Left ventricle myocardium inferior (tissue), 1 donor: ENCODE measurements at places on chromosomes 3 and 15.

DNA sequence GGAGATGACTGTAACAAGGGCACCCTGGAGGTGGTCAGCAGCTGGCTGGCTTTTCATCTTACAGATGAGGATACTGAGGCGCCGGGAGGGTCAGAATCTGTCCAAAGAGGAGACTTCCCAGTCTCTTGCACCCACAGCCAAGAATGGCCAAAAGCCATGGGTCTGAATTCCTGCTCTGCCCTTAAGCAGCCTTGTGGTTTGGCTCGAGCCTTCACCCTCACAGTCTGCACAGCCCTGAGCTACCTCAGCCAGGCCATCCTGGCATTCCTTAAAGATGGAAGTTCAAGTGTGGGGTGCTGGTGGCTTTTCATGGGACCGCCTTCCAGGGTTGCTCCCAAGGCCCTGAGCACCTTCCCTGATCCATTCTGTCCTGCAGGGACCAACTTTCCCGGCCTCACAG lies 59.2 kb downstream of the CACNA2D2 start:
- DNase-seq = no peak

- no peak for DNase-seq
Observed at GRCh38 chr3:194945508-194945907, 259.8 kb downstream of the FAM43A start.

DNA sequence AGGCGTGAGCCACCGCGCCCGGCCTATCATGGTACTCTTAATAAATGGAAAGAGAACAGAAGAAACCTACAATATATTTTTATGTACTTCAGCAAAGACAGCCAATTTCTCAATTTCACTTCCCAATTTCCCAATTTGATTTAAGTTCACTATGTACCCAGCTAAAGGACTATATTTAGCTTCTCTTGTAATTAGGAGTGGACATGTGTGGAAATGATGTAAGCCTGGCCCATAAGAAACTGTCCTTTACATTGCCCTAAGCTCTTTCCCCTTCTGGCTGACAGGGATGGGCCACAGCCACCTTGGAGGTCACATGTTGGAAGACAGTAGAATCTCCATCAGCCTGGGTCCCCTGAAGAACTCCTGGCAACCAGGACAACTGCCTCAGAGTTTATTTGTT lies 6.2 kb downstream of the TMEM39A start:
- DNase-seq = no peak

- no peak for DNase-seq
Observed at GRCh38 chr3:111315930-111316587, 225.9 kb upstream of the CD96 start.

DNA sequence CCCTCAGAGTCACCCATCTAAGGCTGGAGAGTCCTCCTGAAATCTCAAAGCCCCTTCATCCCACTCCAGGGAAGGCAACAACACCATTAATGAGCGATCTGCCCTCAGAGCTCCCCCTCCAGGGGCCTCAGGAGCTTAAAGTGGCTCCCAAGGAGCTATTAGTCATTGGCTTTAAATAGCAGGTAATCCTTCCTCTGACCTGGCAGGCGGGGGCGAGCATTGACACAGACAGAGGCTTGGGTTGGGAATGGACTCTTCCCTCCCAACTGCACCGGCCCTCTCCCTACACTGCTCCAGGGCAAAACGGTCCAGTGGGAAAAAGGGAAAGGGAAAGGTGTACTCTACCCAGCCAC lies 1.4 kb downstream of the MFGE8 start:
- DNase-seq = peak; percentile 45

DNA sequence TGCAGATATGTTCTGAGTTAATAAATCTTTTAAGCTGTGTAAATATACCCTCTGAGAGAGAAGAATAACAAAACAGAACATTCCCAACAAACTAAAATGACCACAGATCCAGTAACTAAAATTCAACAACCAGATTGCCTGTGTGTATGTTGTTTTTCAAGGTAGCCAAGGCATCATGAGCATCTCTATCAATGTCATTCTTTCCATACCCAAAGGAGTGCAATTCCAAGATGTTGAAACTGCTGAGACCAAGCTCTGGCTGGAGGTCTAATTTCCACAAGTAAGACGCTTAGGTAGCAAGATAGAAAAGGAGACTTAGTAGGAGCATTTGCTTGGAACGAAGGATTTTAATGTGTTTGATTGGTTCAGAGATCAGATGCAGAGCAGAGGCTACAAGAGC lies 276.3 kb downstream of the RBMS3 start:
- DNase-seq = no peak

- no peak for DNase-seq
Observed at GRCh38 chr3:101252307-101252706, 68.1 kb downstream of the IMPG2 start.

DNA sequence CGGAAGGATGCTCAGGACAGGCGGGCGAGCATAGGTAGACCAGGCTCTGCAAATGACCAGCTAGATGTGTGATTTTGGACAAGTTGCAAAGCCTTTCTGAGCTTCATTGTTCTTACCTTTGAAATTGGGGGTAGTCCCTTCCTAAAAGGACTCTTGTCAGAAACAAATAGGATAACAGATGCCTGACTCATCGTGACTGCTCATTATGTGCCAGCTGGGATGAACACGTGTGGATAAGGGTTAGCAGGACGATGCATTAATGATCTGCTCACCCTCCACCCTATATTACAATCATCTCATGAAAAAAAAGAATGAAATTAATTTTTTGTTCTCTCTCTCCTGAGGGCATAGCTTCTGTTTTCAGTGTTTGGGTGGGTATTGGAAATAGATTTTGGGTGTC lies 223.4 kb downstream of the NR2F2 start:
- no peak for DNase-seq

GRCh38 chr15:63082366-63082765 lies 39.3 kb upstream of the LACTB start:
- no peak for DNase-seq

DNA sequence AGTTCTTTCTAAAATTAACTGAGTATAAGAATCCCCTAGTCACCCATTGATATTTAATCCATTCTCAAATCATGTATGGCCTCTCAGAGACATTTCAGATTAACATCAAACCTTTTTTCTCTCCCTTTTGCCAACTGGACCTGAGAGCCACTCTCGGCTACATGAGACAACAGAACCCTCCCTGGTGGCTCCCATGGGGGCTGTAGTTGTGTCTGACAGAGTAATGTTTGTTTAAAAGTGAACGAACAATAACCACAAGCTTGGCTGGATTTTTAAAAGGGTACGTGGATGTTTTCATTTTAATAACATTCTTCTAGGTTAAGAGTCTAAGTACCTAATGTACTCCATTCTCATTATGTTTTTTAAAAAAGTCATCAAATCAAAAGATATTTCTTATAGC lies 37.1 kb downstream of the P3H2 start:
- no peak for DNase-seq

DNA sequence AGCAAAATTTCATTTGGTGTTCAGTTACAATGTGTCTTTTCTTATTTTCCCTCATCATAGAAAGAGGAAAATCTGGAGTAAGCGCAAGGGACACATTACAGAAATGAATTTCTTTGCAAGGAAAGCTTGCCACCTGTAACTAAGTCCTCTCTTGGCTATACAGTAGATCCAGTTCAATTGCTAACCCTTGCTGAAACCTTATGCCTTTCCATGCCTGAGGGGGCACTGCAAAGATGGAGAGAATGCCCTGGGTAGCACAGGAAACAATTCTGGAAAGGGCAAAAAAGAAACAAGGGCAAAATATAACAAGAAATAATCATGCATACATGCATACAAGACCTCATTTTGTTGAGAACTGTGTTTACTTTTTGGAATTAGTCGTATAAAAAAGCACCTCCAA lies 4.3 kb downstream of the CADM2 start:
- no peak for DNase-seq

GRCh38 chr3:169813278-169813677 lies 574 bp upstream of the LRRC34 start:
- DNase-seq = no peak

GRCh38 chr3:50430191-50430590 lies 70.9 kb upstream of the TMEM115 start:
- no peak for DNase-seq

- DNase-seq = no peak
Observed at GRCh38 chr3:113668015-113668414, 28.4 kb downstream of the USF3 start.

GRCh38 chr3:7536921-7537320 lies 676.0 kb downstream of the GRM7 start:
- DNase-seq = no peak

GRCh38 chr3:123357275-123357674 lies 91.6 kb downstream of the ADCY5 start:
- DNase-seq = no peak

GRCh38 chr3:113284453-113285050 lies 73.2 kb downstream of the BOC start:
- DNase-seq = no peak

- DNase-seq = no peak
Observed at GRCh38 chr3:57179580-57180410, 14.6 kb upstream of the IL17RD start.

GRCh38 chr3:48505146-48505545 lies 1.2 kb upstream of the SHISA5 start:
- no peak for DNase-seq

DNA sequence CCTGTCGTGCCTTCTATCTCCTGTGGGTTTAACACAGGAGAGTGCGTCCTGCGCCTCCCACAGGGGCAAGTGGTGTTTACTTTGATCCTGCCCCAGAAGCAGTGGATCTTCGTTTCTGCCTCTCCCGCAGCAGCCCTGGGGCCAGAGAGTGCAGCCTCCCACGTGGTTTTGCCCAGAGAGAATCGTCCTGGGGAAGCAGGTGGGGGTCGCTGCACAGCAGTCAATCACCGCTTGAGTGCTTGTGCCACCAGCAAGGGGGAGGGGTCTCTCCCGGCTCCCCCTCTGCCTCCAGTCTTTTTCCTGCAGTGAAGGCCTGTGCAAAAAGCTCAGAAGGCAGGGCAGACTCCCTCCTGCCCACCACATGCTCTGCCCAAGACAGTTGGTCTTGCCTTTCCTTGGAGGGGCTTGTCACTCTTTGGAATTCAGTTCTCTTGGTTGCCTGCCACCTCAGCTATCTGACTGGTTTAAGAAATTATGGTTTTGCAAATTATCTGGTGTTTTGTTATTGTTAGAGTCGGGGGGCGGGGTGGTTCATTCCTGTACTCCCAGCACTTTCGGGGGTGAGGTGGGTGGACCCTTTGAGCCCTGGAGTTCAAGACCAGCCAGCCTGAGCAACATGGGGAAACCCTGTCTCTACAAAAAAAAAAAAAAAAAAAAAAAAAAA lies 26.9 kb downstream of the STOML1 start:
- DNase-seq = no peak

- DNase-seq = no peak
Observed at GRCh38 chr3:140397847-140398246, 280.0 kb upstream of the TRIM42 start.

GRCh38 chr15:78234515-78235040 lies at the start of gene ACSBG1:
Gene ACSBG1 (minus strand): TSS chr15:78234565. CDS start chr15:78234501, 64 bp downstream.
- DNase-seq = no peak

- no peak for DNase-seq
Observed at GRCh38 chr15:80822676-80823075, 43.5 kb downstream of the CEMIP start.

DNA sequence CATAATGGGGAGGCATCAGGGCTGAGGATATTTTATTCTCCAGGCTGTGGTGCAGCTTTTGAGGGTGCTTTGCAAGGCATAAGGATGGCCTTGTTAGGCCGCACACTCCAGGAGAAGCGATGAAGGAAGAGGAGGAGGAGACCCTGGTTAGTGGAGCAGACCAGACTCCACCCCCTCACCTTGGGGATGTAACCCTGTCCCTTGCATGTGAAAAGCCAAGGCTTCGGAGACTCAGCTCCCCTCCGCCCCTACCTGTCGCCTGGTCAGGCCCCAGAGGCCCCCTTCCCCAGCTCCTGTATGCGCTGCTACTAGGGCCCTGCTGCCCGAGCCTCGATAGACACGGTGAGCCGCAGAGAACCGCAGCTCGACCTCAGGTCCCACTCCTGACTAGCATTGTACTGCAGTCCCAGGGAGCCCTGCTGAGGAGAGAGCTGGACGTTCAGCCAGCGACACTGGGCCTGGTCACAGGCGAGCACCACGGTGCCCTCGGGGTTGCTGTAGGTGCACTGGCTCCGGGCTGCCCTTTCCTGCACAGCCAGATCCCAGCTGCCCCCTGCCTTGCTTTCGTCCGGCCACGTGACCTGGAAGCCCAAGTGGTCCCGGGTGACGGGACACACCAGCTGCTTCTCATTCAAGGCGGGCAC lies 10.2 kb downstream of the CPN2 start:
- no peak for DNase-seq

DNA sequence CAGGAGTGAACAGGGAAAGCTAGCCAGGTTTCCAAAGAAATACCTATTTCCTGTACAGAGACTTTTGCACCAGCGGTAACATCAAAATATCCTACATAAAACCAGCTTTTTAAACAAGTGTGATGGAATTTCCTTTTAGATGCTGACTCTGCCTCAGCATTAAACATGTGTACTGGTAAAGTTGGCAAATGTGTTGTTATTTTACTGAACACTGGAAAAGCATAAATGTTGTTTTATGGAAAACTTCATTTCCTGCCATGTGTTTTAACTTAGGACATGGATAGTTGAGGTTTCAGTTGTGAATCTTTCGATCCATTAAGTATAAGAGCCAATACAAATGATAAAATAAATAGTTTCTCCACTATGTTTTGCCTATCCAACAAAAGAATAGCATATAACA lies 15.7 kb downstream of the OXNAD1 start:
- no peak for DNase-seq

DNA sequence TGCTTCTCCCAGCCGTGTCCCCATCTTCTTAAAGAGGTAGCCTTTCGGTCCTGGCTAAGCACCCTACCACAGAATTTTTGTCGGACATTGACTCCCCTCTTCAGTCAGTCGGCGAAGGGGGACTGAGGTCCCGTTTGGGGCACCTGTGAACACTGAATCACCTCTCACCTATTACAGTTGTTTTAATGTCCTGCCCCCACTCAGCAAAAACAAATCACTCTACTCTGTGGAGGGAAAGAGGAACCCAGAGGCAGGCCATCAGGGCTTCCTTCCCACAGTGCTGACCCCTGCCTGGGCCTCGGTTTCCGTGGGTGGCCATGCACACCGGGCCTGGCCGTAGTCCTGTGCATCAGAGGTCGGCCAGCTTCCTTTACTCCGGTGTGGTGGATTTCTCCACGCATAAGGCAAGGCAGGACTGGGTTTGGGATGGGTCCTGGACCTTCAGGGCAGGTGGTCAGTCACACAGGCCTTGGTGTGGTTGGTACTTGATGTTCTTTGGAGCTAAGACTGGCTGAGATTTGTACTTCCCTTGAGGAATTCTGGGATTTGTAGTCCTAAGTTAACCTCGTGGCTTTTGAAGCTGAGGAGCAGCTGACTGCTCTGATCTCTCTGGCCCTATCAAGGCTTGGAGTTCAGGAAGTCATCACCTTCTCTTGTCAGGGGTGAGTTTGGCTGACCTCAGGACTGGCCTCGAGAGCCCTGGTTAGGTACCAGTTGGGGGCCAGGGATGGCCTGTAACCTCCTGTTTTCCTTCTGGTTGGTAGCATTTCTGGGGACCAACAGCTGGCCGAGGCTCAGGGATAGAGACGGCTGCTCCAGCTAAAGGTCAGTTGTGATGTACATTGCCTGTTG lies 627 bp upstream of the FAM131A start:
- DNase-seq = no peak

- peak; percentile 74 for DNase-seq
Observed at GRCh38 chr3:168249550-168250414, 154.1 kb upstream of the GOLIM4 start.

GRCh38 chr3:187811585-187812250 lies 66.5 kb upstream of the BCL6 start:
- DNase-seq = no peak
